ENCODE measurements at places on chromosomes 3 and 15. TPM values are rescaled to one million over a fixed set of nuclear protein-coding genes. Genes with fewer than 3 reads are reported as not detected.

The LRRC34 gene
- 8.3 TPM for total RNA-seq

The ZNF197 gene
- total RNA-seq = 27.3 TPM

The ADAMTS9 gene
- total RNA-seq = 151 TPM

The EOMES gene
- 0.41 TPM for total RNA-seq

The CGNL1 gene
- 40.1 TPM for total RNA-seq

The ATG7 gene
- total RNA-seq = 46.2 TPM

The FGD5 gene
- 35.8 TPM for total RNA-seq

The PPARG gene
- 35.8 TPM for total RNA-seq

The IGF2BP2 gene
- total RNA-seq = 64.8 TPM

The DOCK3 gene
- 0.88 TPM for total RNA-seq

The CCPG1 gene
- total RNA-seq = 31.6 TPM

The TNFAIP8L3 gene
- total RNA-seq = 1.5 TPM

The GOLGA8S gene
- 0.12 TPM for total RNA-seq

The OR5H2 gene
- not detected for total RNA-seq

The AHSG gene
- total RNA-seq = 1.3 TPM

The SMCO1 gene
- total RNA-seq = 3.5 TPM

The MYRIP gene
- total RNA-seq = 2.2 TPM

The GRIP2 gene
- 5.4 TPM for total RNA-seq

The SLC2A2 gene
- total RNA-seq = 15.0 TPM

The CCDC9B gene
- 6.3 TPM for total RNA-seq

The PRSS50 gene
- total RNA-seq = 0.99 TPM

The MPI gene
- total RNA-seq = 55.2 TPM

The GLDN gene
- 0.99 TPM for total RNA-seq

The TM6SF1 gene
- 12.4 TPM for total RNA-seq

The KNL1 gene
- total RNA-seq = 13.7 TPM

The MAN2C1 gene
- total RNA-seq = 186 TPM

The MEX3B gene
- 16.7 TPM for total RNA-seq

The PARP9 gene
- total RNA-seq = 15.5 TPM

The GOLGA8F gene
- not detected for total RNA-seq

The TIMP4 gene
- total RNA-seq = 2.0 TPM

The CASR gene
- 24.4 TPM for total RNA-seq

The GOLGA6D gene
- not detected for total RNA-seq

The PCYT1A gene
- 53.2 TPM for total RNA-seq

The RPP25 gene
- 3.0 TPM for total RNA-seq

The PIGB gene
- 11.3 TPM for total RNA-seq

The ARIH2 gene
- 86.1 TPM for total RNA-seq

The GPR15 gene
- not detected for total RNA-seq

The TF gene
- 4.5 TPM for total RNA-seq

The CAV3 gene
- total RNA-seq = 42.2 TPM

The IMPG2 gene
- 0.70 TPM for total RNA-seq

The OTOL1 gene
- not detected for total RNA-seq

The MASP1 gene
- total RNA-seq = 8.5 TPM

The CSTA gene
- 2.0 TPM for total RNA-seq

The SAMD7 gene
- total RNA-seq = 0.18 TPM

The CCDC33 gene
- 2.9 TPM for total RNA-seq

The MESP1 gene
- 1.3 TPM for total RNA-seq

The CP gene
- 0.64 TPM for total RNA-seq

The PLIN1 gene
- total RNA-seq = 11.3 TPM

The SLC30A4 gene
- total RNA-seq = 9.6 TPM

The RAD51 gene
- 2.7 TPM for total RNA-seq
